ENCODE measurements at places on chromosomes 4 and X.

- no peak for DNase-seq
These were observed 170.3 kb downstream of the LDB2 start for GRCh38 chr4:16728111-16728510.

GRCh38 chr4:102501447-102501696, 213 bp downstream of the NFKB1 start:
- DNase-seq, result no peak

- no peak for DNase-seq
These were observed 127.8 kb downstream of the CRLF2 start for GRCh38 chrX:1084689-1085088.

DNA sequence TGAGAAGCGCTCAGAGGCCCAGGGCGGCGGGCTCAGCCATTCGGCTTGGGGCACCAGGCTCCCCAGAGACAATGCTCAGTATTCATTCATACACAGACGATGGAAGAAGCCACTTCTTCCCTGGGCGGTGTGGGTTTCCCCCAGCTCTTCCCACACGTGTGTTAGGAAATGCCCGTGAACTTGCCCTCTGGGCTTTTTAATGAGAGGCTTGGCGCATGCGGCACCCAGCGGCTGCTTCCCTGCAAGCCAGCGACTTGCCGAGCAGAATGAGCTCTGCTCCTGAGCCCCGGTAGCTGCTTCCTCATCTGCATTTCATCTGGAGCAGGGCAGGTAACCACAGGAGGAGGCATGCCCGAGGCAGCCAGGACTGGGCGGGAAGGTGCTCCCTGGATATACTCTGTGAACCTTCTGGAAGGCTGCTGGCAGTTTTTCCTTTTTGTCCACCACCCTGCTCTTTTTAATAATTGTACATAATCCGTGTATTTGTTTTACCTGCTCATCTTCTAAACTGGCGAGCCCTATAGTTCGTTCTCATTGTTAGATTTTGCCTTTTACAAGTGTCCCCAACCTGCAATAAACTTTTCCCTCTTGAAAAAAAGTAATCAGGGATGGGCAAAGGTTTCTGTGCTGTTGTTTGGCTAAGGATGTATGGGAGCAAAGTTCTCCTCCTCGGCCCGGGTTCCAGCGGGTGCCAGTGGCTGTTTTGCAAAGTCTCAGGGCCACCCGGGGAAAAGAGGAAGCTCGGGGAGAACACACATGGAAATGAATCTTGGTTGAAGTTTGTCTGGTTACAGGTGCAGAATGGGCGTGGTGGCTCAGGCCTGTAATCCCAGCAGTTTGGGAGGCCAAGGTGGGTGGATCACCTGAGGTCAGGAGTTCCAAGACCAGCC, 178.8 kb downstream of the DCLK2 start:
- DNase-seq, result peak; percentile 78

DNA sequence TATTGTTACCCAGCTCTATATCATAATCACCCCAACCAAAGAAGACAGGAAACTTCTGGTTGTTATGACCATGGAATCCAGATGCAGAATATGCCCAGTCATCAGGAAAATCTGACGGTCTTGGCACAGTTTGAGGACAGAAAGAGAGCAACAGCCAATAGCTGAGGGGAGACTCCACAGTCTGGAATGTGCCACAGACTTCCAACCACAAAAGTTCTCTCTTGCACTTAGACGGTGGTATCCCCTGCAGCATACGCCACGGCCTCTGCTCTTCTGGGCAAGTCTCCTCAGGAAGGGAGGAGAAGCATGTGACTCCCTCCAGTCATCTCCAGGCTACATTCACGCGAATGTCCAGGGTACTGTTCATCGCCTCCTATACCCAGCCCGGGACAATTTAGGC, 18.4 kb downstream of the ZNF827 start:
- no peak for DNase-seq

DNA sequence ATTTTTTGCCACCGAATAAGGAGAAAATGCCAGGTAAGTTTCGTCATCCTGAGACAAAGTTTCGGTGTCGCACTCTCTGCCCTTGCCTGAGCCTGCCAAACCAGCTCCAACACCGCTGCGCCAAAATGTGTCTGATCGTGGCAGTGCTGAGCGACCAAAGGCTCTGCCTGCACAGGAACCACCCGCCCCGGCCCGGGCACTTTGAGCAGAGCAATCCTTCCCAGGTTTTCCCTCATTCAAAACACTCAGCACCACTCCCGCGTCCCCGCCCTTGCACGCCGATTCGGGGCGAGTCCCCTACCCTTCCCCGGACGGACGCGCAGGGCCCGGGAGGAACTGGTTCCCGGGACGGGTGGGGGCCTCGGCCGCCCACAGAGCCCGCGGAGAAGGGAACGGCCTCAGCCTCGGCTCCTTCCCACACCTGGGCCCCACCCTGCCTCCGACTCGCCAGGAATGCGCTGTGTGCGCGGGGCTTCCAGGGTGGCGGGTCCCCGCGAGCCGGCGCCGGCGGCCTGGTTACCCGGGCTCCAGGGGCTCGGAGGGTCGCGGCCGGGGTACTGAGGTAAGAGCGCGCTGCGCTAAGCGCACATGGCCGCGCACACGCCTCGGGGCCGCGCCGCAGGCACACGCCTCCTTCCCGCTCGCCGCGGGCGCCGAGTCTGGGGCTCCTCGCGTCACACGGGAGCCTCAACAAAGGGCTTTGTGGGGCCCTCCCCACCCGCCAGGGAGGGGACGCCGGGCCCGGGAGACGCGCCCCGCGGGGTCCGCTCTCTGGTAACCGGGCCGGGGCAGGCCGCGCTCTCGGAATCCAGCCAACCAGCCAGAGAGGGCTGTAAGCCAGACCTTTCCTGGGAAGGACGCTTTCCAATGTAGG, at the start of gene C4orf36:
Gene C4orf36, minus strand, starts transcription at position 661 of the 874 bp plus-strand sequence. CDS start 902 bp downstream, outside the sequence.
- peak; percentile 61 for DNase-seq

DNA sequence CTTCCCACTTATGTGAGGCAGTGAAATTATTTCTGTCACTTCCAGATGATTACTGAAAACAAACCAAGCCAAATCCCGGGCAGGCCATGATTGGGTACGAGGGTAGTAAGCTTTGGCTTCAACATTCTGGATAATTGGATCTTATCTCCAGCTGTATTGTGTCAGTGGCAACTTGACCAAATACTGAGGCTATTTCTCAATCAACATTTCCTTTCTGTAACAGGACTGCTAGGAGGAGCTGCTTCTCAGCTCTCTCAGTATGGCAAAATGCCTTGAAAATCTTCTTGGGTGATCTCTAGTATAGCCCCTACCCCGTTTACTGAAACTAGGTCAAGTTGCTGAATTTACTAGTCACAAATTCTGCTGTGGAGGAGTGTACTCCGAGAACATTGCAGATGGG, 169.3 kb upstream of the FRMPD4 start:
- DNase-seq, result no peak

DNA sequence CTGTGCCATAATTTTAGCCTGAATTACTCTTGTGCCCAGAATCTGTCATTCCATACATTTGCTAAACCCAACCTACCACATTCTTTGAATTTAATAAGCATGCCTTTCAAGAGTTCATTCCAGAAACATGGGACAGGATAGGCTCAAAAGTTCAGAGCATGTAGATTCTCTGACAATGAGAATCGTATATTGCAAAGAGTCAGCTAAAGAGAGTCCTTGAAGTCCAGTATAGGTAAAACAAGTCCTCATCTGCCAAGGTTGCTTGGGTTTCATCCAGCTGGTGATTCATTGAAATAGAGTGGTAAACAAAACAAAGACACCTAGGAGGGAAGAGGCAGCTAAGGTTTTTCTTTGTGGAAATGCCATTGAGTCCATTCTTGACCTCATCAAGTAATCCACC, 249.3 kb upstream of the DIPK2B start:
- DNase-seq, result no peak

DNA sequence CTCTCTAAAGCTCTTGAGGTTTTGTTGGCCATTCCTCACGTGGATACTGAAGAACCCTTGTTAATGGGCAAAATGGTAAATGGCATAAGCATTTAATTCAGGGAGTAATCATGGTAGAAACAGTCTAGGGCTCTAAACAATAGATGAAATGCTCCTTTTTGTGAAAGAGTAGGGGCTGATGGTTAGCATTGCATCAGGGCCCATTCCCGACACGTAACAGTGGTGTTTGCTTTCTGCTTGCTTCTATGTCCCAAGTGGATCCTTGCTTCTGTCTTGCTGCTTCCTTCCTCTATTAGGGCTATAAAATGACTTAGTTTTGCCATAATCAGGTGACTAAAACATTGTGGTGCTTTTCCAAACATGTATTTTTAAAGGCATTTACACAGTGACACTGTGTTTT, 230.9 kb upstream of the AFF2 start:
- DNase-seq, result no peak

DNA sequence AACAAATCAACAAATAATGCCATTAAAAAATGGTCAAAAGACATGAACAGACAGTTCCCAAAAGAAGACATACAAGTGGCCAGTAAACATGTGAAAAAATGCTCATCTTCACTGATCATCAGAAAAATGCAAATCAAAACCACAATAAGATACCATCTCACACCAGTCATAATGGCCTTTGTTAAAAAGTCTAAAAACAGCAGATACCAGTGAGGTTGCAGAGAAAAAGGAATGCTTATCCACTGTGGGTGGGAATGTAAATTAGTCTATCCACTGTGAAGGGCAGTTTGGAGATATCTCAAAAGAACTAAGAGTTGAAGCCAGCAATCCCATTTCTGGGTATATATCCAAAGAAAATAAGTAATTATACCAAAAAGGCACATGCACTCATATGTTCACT, 668.1 kb upstream of the CPEB2 start:
- no peak for DNase-seq

- no peak for DNase-seq
These were observed 1012.0 kb downstream of the RPA4 start for GRCh38 chrX:97895751-97896150.

DNA sequence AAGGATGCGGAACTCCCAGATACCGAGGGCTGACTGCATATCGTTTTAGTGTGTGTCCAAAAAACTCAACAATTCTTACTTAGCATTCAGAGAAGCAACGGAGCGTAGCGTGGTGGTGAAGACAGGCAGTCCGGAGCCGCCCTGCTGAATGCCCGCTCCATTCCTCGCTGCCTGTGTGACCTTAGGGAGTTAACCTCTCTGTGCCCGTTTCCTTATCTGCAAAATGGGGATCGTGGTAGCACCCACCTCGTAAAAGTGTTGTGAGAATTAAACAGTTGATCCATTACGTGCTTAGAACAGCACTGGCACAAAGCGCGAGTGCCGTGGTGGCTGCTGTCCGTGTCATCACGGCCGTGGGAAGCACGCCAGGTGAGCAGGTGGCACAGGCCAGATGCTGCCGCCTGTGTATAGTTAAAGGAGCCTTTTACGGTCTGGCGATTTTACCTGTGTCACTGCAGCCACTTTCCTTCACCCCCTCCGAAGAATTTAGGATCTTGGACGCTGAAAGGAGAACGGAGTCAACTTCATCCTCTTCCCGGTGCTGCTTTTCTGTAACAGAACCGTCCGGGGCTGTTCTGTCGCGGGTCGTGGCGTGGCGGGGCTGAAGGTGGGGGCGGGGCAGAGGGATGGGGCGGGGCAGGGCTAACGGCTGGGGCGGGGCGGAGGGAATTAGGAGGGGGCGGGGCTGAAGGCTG, 885 bp downstream of the CCDC110 start:
- DNase-seq, result peak; percentile 75

GRCh38 chr4:8274765-8275547, 5.4 kb downstream of the HTRA3 start:
- DNase-seq, result peak; percentile 60

GRCh38 chr4:168632301-168632725, 135.5 kb downstream of the PALLD start:
- no peak for DNase-seq

- DNase-seq, result peak; percentile 73
These were observed 62.6 kb upstream of the ALB start for GRCh38 chr4:73341454-73341853.

- DNase-seq, result peak; percentile 9
These were observed 458 bp downstream of the GRIPAP1 start for GRCh38 chrX:49001521-49002090.

- DNase-seq, result no peak
These were observed 22.1 kb upstream of the RRAGB start for GRCh38 chrX:55695227-55696018.

DNA sequence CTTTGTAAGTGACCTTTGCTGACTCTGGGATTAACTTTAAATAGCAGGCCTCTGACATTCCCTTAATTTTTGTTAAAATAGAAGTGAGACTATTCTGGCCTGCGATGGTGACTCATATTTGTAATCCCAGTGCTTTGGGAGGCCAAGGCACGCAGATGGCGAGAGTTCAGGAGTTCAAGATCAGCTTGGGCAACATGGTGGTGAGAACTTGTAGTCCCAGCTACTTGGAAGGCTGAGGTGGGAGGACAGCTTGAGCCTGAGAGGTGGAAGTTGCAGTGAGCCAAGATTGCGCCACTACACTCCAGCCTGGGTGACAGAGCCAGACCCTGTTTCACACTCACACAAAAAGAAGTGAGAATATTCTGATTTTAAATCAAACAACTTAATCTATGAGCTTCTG, 27.3 kb downstream of the ZNF330 start:
- DNase-seq, result no peak

DNA sequence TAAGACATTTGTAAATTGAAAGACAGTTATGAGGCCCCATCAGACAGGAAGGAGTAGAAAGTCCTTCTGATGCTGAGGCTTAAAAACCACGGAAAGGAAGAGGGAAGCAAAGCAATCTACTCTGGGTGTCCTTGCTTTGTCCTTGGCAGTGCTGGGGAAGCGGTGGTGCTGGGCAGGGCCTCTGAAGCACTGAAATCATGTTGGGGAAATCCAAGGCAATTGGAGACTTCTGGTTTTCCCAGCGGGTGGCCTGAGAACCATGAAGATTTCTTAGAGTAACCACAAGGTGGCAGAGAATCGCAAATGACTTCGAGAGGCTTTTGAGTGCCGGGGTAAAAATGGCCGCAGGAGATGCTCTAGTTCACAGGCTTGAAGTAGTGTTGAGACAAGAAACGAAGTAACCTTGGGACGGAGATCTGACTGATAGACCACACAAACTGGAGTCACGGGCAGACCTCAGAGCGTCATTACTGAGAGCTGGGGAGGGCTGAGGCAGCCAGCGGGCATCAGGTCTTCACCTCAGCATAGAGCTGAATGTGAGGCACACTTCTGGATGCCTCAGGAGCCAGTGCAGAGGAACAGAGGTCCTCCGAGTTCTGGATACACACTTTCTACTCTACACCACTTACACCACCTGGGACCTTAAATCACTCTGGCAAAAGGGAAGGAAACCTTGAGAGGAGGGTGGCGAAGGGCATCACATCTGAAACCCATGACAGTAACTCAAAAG, 130.7 kb upstream of the GPRIN3 start:
- peak; percentile 41 for DNase-seq

DNA sequence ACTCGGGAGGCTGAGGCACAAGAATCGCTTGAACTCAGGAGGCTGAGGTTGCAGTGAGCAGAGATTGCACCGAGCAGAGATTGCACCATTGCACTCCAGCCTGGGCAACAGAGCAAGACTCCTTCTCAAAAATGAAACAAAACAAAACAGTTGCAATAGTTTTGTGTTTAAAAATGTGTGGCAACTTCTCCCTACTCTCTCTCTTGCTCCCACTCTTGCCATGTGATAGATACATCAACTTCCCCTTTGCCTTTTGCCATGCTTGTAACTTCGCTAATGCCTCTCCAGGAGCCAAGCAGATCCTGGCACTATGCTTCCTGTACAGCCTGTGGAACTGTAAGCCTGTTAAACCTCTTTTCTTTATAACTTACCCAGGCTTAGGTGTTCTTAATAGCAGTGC, 52.5 kb upstream of the INTU start:
- no peak for DNase-seq
